Iris pigment epithelial cell (primary cell): ENCODE measurements at places on chromosomes 3 and 15.

DNA sequence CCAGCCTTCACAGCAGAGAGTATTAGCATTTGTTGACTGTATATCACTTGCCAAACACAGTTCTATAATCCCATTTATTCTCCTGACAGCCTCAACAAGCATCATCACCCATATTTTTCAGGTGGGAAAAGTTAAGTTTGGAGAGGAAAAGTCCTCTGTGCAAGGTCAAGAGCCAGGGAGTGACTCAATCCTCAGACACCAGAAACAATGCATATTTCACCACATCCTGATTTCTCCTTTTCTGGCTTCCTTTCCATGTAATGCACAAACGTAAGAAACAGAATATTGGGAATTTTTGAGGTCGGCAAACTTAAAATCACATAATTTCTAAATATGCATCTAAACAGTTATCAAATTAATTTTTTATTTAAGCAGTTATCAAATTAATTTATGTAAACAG is 116.0 kb upstream of the GADL1 start:
- DNase-seq, result peak; percentile 68

- DNase-seq, result no peak
These were observed 228.0 kb downstream of the MBNL1 start for GRCh38 chr3:152496716-152497115.

- DNase-seq, result no peak
These were observed 140.6 kb downstream of the RYR3 start for GRCh38 chr15:33451385-33451784.

GRCh38 chr15:68678746-68679145 is 100.0 kb downstream of the CORO2B start:
- DNase-seq, result no peak

DNA sequence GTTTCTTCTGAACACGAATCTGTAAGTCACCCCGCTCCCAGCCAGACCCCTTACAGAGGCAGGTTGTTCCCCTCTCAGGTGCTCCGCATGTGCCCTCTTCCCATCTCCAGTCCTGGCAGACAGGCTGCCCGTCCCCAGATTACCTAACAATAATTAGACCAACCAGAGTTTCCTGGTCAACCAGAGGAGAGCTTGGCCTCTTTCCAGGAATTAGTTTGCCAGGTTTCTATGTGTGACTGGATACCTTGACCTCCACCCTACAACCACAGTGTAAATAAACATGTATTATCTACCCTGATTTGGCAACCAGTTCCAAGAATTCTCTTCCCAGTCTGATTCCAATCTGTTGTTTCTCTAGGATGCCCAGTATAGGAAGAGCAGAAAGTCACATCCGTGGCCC is 178.0 kb upstream of the UMPS start:
- peak; percentile 10 for DNase-seq

- DNase-seq, result no peak
These were observed 9.7 kb downstream of the SLC12A6 start for GRCh38 chr15:34327906-34328305.

GRCh38 chr3:195753581-195753980 is 32.8 kb downstream of the MUC20 start:
- no peak for DNase-seq

DNA sequence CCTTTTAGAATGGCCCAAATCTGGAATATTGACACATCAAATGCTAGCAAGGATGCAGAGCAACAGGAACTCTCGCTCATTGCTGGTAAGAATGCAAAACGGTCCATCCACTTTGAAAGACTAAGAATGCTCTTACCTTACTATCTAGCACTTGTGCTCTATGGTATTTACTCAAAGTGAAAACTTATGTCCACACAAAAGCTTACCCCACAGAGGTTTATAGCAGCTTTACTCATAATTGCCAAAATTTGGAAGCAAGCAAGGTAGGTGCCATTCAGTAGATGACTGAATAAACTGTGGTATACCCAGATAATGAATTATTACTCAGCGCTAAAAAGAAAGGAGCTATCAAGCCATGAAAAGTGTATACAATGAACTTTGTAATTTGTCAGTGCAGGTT is 96.4 kb downstream of the CTNNB1 start:
- DNase-seq, result no peak

DNA sequence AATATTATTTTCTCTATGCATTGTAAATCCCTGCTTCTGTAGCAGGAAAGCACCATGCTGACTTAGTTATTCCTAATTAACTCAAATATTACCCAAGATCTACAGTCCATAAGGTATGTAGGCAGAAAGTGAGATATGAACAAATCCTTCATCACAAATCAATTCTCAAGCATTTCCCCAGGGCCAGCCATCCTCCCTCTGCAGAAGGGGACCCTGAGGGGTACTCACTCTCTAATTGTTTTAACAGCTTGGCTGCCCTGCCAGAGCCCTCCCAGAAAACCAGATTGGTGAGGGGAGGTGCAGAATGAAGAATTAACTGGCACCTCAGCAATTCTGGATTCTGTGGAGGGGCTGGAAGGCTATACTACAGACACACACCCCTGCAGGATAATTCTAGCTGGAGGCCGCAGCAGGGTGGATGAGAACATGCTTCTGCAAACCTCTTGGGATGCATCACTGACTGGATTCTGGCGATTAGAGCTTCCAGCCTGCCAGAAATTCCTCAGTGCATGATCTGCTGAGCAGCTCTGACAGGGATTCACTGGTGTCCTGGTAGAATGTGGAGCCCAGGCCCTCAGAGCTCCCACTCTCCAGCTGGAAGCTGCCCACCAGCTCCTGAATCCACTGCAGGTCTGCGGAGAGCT is 88.6 kb upstream of the HERC1 start:
- no peak for DNase-seq

DNA sequence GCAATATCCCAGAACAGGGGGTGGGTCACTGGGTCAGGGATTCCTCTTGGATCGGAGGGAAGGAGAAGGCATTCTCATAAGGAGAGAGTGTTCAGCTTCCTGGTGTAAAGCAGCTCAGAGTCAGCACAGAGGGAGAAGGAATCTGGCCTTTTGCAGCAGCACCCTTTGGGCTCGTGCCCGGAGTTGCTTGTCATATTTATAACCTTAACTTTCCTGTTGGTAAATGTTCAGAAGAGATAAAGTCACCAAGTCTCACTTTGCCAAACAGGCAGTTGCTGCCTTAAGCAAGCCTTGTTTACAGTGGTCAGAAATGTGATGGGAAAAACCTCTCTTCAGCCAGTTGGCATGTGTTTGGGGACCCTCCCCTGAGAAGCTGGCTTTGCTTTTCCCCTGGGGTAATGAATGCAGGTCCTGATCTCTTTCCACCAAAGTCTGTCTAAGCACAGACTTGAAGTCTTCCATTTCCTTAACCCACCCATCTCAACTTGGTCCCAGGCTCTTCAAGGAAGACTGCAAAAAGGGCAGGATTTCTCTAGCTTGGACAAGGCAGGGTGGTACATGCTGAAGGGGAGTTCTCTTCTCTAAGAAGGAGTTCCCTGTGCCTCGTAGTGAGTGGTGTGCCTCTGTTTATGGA is 206.9 kb upstream of the BHLHE40 start:
- peak; percentile 67 for DNase-seq
